A375 (cell line): ENCODE measurements at places on chromosomes 1 and 21. TPM values are rescaled to one million over a fixed set of nuclear protein-coding genes. Genes with fewer than 3 reads are reported as not detected.

Gene RSPO1
- not detected in 2 replicates for total RNA-seq

Gene AJAP1
- 12.2 and 14.2 TPM in 2 replicates for total RNA-seq

Gene PYHIN1
- not detected in 2 replicates for total RNA-seq

Gene CD1E
- total RNA-seq: not detected in 2 replicates

Gene ODF2L
- 13.7 and 20.5 TPM in 2 replicates for total RNA-seq

Gene NR0B2
- not detected in 2 replicates for total RNA-seq

Gene ERICH3
- not detected in 2 replicates for total RNA-seq

Gene SLC25A34
- 0.37 and 0.94 TPM in 2 replicates for total RNA-seq

Gene HSPB7
- not detected in 2 replicates for total RNA-seq

Gene NIBAN1
- 74.8 and 76.5 TPM in 2 replicates for total RNA-seq

Gene TIAM1
- 19.2 and 21.6 TPM in 2 replicates for total RNA-seq

Gene CTXND2
- not detected in 2 replicates for total RNA-seq

Gene HFM1
- 0.66 and 1.0 TPM in 2 replicates for total RNA-seq

Gene STYXL2
- 0.08 TPM in 1 of 2 replicates, not detected in the other for total RNA-seq

Gene FCRL3
- total RNA-seq: not detected in 2 replicates

Gene MYOM3
- total RNA-seq: 0.03 and 0.08 TPM in 2 replicates

Gene FCAMR
- total RNA-seq: not detected in 2 replicates

Gene CLCA2
- 0.08 TPM in 1 of 2 replicates, not detected in the other for total RNA-seq

Gene SERPINC1
- total RNA-seq: 0.11 TPM in 1 of 2 replicates, not detected in the other

Gene FAM131C
- 0.79 and 1.5 TPM in 2 replicates for total RNA-seq

Gene FCRLB
- 8.3 and 8.6 TPM in 2 replicates for total RNA-seq

Gene TMOD4
- total RNA-seq: 0.38 and 0.40 TPM in 2 replicates

Gene CCDC181
- 4.3 and 8.4 TPM in 2 replicates for total RNA-seq

Gene KISS1
- 7.8 and 12.4 TPM in 2 replicates for total RNA-seq

Gene TNNI3K
- 0.23 TPM in 1 of 2 replicates, not detected in the other for total RNA-seq

Gene GJA4
- total RNA-seq: not detected in 2 replicates

Gene URB1
- total RNA-seq: 22.2 and 22.9 TPM in 2 replicates

Gene CAMSAP2
- 27.5 and 29.3 TPM in 2 replicates for total RNA-seq

Gene P3R3URF
- not detected in 2 replicates for total RNA-seq

Gene OMA1
- 24.1 and 29.8 TPM in 2 replicates for total RNA-seq

Gene EXTL1
- total RNA-seq: 12.3 and 17.5 TPM in 2 replicates

Gene CNTN2
- 1.2 TPM in 1 of 2 replicates, not detected in the other for total RNA-seq

Gene PLEKHN1
- 4.0 and 4.1 TPM in 2 replicates for total RNA-seq

Gene C4BPA
- total RNA-seq: not detected in 2 replicates

Gene AIM2
- 4.6 and 9.0 TPM in 2 replicates for total RNA-seq

Gene RBM11
- 0.05 and 0.68 TPM in 2 replicates for total RNA-seq

Gene MACO1
- 12.9 and 13.0 TPM in 2 replicates for total RNA-seq

Gene RNF223
- total RNA-seq: 0.56 TPM in 1 of 2 replicates, not detected in the other

Gene KCNT2
- 6.0 TPM in 2 replicates for total RNA-seq

Gene NCAM2
- 11.2 and 13.2 TPM in 2 replicates for total RNA-seq

Gene MMP23B
- 0.08 and 1.4 TPM in 2 replicates for total RNA-seq

Gene LENEP
- not detected in 2 replicates for total RNA-seq

Gene PGLYRP4
- not detected in 2 replicates for total RNA-seq

Gene FAM72B
- 11.1 and 11.7 TPM in 2 replicates for total RNA-seq

Gene OR2T35
- not detected in 2 replicates for total RNA-seq

Gene CACNA1S
- total RNA-seq: 0.03 and 0.08 TPM in 2 replicates

Gene ADCY10
- total RNA-seq: 0.04 and 0.05 TPM in 2 replicates

Gene OR2L8
- total RNA-seq: not detected in 2 replicates

Gene PADI4
- total RNA-seq: not detected in 2 replicates

Gene NTNG1
- 4.6 and 4.9 TPM in 2 replicates for total RNA-seq

Gene GNG12
- 80.8 and 97.5 TPM in 2 replicates for total RNA-seq
